ENCODE measurements at places on chromosomes 3 and 15.

GRCh38 chr3:152957491-152957890 is 122.6 kb downstream of the P2RY1 start:
- no peak for DNase-seq

- no peak for DNase-seq
Observed at GRCh38 chr15:100966997-100967396, 47.8 kb downstream of the LRRK1 start.

DNA sequence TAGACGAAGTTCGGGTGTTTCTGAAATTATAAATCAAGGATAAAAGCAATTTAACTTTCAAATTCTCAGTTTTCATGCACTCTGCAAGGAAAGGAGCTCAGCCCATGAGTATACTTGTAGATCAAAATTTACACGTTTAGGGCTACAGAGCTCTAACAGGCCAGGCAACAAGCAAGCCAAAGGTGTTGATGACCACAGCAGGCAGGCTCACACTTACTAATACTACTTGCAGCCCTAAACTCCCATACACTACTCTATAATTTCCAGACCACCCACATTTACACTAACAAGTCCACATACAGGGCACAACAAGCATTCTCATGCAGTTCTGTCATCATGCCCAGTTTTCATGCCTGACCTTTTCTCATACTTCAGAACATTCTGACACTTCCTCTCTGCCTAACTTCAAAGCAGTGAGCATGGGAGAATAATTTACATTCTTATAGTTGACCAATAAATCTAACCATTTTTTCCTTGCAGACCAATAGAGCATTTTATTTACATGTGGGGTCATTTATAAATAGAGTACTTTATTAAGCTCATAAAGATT is 124.7 kb upstream of the FRMD4B start:
- no peak for DNase-seq

GRCh38 chr3:129984125-129984524 is 9.6 kb downstream of the TRH start:
- no peak for DNase-seq

GRCh38 chr3:170180079-170180907 is 1.2 kb downstream of the PHC3 start:
- DNase-seq = no peak

GRCh38 chr3:101513419-101513986 is 491 bp upstream of the SENP7 start:
- no peak for DNase-seq

GRCh38 chr3:101484805-101485620 is 28.0 kb downstream of the SENP7 start:
- DNase-seq = no peak

GRCh38 chr3:69236812-69237707 is 114.7 kb upstream of the LMOD3 start:
- peak; percentile 76 for DNase-seq

All from right cardiac atrium (tissue), 5 donors.